ENCODE measurements at places on chromosomes 7 and 10.

- DNase-seq, result no peak
These were observed 64.3 kb downstream of the ZNF22 start for GRCh38 chr10:45064998-45065397.

GRCh38 chr10:77601488-77601887, 36.1 kb downstream of the KCNMA1 start:
- DNase-seq, result no peak

- DNase-seq, result no peak
These were observed 11.3 kb downstream of the SFMBT2 start for GRCh38 chr10:7399533-7399932.

DNA sequence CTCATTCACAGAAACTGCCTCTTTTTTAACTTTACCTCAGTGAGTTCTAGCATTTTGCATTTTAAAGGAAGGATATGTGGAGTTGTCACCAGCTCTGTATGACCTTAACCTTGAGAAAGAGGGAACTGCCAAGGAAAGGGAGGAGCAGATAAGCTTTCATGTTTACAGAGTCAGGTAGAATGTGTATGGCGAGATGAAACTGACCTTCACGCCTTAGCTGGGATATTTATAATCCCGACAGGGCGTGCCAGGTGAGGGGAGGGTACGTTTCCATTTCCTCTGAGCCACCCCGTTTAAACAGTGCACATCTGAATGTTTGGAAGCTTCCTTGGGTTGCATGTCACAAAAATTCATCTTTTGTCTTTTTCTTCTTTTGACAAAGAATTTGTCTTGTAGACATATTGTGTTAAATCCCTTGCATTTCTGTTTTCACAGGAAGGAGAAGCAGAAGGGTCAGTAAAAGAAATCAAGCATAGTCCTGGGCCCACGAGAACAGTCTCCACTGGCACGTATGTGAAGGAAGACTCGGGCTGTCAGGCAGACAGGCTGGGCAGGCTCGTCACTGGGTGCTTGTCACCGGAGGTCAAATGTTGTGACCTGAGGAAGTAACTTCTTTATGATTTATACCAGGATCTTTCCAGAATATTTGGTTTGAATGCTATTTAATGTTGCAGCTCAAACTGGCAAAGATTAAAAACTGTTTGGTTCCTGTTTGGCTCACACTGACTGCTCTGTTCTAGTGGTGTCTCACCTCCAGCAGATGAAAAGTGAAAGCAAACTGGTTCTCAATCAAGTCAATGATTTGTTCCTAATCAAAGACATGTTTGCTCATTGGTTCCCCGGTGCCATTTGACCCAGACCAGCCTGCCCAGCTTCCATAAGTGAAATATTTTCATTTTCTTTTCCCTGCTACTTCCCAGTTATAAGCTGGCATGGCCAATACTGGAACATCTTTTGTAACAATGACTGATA, 16.2 kb downstream of the OPTN start:
- no peak for DNase-seq

- DNase-seq, result no peak
These were observed 41.8 kb downstream of the PNLIPRP3 start for GRCh38 chr10:116469437-116469836.

GRCh38 chr7:16465469-16466361, at the start of gene SOSTDC1:
TSS of gene SOSTDC1 (minus strand) at chr7:16465738. CDS start at chr7:16465668, 70 bp downstream.
- no peak for DNase-seq

GRCh38 chr10:18400906-18401245, 250.5 kb downstream of the NSUN6 start:
- no peak for DNase-seq

GRCh38 chr10:131546086-131546810, 234.7 kb upstream of the TCERG1L start:
- no peak for DNase-seq

GRCh38 chr7:4030346-4030950, 651.6 kb upstream of the FOXK1 start:
- no peak for DNase-seq

GRCh38 chr10:69728335-69728870, 73.3 kb upstream of the COL13A1 start:
- DNase-seq, result no peak

DNA sequence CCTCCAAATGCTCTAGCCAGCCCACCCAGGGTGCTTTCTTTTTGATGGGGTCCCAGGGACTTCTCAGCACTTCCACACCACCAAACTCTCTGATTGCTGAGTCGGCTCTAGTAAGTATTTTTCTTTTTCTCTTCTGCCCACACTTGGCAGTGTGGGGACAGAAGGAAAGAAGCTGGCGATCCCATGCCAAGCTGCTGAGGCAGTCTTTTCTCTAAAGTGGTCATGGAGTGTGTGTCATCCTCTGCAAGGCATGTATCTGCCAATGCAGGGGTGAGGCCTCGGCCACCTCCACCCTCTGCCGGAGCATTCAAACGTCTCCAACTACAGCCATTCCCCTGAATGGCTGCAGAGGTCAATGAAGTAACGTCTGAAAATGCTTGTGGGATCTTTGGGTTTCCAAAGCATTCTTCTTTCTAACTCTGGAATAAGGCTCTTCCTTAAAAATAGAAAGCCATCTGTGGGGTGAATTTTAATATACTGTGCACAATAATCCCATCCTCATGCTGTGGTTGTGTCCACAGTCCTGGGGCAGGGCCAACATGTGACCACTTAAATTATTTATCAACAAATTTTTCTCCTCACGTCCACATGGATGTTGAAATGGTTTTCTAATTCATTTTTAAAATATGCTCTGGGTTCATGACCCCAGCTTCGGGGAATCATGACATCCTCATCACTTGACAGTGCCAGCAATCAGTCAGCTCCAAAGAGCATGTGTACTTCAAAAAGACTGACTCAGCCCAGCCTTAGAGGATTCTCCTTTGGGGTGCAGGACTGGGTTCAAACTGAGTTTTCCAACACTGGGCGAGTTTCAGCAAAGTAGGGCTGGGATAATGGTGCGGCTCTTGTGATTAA, 171.3 kb upstream of the ITGB1 start:
- DNase-seq, result peak; percentile 65

DNA sequence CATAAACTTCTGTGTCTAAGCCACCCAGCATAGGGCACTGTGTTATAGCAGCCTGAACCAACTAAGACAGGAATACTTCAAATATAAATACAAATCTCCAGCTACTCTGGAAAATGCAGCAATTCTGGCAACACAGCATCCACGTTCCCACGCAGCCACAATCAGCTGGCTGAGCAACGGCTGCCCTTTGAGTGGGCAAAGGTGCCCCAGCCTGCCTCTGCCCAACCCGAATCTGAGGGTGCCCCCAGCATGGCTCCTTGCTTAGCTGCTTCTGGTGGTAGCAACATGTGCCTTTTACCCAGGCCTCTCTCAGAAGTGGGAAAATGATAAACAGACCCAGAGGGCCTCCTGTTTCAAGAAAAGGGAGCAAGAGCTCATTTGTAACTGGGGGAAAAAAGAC, 12.0 kb downstream of the DRGX start:
- DNase-seq, result no peak

DNA sequence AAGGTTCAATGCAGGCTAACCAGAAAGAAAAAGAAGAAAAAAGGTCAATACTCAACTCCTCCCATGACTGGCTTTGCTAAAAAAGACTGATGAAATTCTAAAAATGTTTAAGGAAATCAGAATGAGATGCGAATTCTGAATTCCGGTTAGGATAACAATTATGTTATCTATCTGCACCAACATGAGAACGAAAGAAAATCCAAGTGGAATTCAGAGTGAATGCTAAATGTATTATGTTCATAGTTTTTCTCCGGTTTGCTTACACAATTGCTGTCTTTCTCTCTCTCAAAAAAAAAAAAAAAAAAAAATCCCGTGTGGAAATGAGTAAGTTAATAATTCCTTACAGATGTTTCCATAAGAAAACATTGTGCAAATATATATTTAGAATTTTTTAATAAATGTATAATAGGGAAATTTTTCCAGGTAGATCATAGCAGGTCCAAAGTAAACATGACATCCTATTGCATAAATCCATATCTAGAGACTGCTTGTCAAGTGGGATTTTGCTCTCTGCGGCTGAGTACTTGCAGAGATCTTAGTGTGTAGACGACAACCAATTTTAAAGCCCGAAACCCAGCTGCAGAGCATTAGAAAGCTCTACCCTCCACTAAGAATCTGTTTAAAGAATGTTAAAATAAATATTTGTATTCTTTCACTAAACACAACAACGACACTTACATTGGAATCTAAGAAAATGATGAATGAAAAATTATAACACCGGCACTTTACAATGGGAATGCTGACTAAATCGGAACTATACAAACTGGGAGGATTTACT, 104.0 kb downstream of the JAZF1 start:
- no peak for DNase-seq

DNA sequence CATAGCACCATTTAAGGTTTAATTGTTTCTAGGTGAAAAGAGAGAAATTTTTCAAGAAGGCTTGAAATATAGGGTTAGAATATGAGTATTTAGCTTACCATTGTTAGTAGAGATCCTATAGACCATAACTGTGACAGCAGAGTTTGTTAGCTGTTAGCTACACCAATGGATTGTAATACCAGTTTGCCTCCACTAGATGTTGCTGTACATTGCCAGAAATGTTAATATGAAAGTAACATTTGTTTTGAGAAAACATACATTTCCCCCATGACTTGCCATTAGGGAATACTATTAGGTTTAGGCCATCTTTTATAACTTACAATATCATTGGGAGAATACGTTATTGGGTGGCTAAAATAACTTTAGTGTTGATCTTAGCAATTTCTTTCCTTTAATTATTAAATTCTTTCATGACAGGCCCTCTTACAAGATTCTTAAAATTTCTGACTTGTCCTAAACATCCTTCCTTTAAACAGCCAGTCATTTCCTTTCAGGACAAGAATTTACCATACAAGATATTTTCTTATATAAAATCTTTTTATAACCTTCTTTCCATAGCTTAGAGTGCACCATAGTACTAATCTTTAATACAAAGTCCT, 39.5 kb downstream of the ZNF117 start:
- no peak for DNase-seq

- no peak for DNase-seq
These were observed 105.9 kb upstream of the ETV1 start for GRCh38 chr7:14095233-14095950.

GRCh38 chr10:5666008-5666840, at the start of gene ASB13:
TSS of gene ASB13 (minus strand) at chr10:5666595. CDS start at chr10:5666551, 44 bp downstream.
- DNase-seq, result peak; percentile 91

DNA sequence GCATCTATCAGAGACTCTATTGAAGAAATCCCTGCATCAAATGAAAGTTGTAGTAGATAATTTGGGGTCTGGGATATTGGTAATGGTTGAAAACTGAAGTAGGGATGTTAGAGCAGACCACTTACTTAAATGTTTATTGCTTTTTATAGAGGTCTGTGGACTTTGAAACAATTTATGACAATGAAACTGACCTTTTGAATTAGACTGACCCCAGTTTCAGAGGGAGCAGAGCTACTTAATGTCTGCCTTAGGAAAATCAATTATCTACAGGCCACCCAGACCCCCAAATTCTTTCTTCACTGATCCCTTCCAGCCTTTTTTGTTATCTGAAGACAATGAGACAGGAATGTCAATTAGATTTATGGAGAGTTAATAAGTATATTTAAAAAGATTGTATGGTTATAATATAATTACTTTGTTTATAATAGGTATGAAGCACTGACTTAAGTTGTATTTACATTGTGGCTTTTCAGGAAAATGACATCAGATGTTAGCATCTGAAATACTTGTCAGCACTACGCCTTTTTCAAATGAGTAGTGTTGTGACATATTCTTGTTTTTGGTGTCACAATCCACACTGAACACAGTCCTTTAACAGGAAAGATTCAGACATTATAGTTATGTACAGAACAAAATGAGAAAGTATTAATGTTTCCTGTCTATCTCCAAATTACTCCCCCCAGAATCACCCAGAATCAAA, 13.9 kb downstream of the MGAM2 start:
- DNase-seq, result no peak

DNA sequence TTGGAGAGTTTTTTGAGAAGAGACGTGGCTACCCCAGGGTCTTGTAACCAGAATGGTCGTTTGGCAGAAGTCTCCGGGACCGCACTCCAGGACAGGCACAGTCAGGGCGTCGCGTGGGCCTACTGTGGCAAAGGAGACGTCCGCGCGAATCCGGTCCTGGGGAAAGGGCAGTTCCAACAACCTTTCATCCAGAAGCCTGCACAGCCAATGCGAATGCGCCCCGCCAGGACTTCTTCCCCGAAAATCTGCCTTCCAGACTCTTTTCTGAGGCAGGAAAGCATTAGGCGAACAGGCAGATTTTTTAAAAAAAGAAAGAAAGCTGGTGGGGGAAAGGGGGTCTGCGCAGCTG, 2.0 kb downstream of the HPSE2 start:
- peak; percentile 44 for DNase-seq

- DNase-seq, result no peak
These were observed 17.0 kb upstream of the TTYH3 start for GRCh38 chr7:2614631-2615330.

GRCh38 chr10:32210306-32211045, 136.5 kb downstream of the EPC1 start:
- DNase-seq, result no peak

DNA sequence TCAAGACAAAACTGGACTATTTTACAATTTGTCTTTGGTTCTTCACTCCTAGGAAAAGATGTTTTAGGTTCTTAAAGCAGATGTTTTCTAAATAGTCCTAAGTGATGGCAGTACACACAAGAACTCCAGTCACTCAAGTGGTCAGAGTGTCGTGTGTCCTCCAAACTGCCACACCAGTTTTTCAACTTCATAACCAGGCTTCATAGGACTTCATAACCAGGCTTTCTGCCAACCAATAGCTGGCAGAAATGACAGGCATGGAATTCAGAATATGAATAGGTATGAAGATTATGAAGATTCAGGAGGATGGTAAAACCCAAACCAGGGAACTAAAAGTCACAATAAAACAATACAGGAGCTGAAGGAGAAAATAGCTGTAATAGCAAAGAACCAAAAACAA, 721.2 kb upstream of the SEMA3D start:
- DNase-seq, result no peak

DNA sequence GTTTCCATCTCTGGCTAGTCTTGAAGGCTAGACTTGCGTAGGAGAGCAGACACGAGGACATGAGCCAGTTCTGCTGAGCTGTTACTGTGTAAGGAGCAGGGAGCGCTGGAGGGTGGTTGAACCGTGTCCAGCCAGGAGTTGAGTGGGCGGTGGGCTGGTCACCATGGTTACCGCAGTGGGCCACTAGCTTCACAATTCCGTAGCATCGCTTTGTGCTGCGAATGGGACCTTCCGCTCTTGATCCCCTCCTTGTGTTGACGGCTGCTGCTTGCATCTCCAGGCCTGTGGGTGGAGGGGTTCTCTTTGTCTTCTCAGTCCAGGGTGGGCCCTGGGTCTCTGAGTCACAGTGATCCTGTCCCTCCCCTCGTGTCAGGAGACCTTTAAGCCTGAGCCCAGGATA, 49.4 kb upstream of the OCM start:
- no peak for DNase-seq
